Stomach (tissue), 19 donors: ENCODE measurements at places on chromosomes 4 and X.

DNA sequence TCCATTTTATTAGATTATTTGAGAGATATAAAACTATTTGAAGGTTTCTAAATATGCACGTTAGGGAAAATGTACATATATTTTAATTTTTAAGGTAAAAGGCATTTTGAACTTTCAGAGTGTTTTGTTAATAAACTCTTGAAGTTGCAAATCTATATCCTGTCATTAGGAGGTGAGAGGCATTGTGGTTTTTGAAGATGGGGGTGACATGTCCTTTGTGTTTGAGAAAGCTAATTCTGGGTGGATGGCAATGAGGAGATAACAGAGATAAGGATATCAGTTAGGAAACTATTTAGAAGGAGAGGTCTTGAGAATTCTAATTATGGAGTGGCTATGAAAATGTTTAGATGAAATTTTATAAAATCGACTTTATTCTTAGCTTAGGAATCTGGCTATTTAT, 6.1 kb downstream of the STIM2 start:
- no peaks in the 10 kb centered on the region for H3K27me3 ChIP-seq
- DNase-seq = no peak
- H3K27ac ChIP-seq = no peak overlapping the region
- H3K36me3 ChIP-seq = no peaks in the 10 kb centered on the region
- H3K4me1 ChIP-seq = peaks cover 8% of the 10 kb centered on the region
- no peak overlapping the region for H3K4me3 ChIP-seq

DNA sequence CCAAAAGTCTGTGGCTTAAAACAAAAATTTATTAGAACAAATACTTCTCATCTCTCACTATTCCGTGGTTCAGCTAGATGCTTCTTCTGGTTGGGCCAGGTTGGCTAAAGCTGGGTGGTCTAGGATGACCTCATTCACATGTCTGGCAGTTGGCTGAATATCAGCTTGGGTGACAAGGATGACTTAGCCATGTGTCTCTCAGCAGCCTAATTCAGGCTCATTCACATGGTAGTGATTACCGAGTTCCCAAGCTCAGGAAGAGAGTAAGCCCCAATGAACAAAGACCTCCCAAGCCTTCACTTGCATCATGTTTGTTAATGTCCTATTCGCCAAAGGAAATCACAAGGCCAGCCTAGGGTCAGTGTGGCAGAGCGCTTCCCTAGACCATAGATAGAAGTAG, 119.4 kb downstream of the FANCB start:
- H3K4me3 ChIP-seq = no peak overlapping the region
- DNase-seq = no peak
- H3K27ac ChIP-seq = no peak overlapping the region
- H3K27me3 ChIP-seq = no peaks in the 10 kb centered on the region

DNA sequence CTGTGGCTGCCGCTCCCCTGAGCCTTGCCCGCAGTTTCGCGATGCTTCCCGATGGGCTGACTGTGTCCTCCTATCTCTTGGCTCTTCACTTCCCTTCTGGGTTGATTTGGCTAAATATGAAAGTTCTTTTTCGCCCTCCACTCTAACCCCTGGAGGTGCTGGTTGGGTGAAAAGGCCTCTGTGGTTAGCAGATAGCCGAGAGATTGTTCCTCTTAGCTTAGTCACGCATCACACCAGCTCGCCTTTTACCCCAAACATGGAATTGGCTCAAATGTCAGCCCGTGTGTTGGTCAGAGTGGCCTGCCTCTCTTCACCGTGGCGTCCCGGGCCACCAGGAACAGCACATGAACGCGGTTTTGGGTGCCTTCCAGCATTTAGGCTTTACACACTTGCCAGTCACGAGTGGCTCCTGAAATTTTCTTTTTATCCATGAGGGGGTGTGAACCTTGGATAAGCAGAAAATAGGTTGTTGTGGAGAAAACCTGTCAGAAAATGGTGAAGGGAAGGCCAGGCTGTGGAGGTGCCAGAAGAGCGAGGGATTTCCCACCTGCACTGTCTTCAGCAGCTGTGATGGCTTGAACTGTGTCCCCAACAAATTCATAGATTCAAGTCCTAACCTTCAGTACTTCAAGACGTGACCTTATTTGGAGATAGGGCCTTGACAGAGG, 8.9 kb downstream of the CLCN4 start:
- DNase-seq = peak; percentile 38
- H3K27ac ChIP-seq = no peak overlapping the region
- no peaks in the 10 kb centered on the region for H3K27me3 ChIP-seq
- H3K36me3 ChIP-seq = no peaks in the 10 kb centered on the region
- no peak overlapping the region for H3K4me3 ChIP-seq
- H3K4me1 ChIP-seq = peaks cover 18% of the 10 kb centered on the region

- no peaks in the 10 kb centered on the region for H3K36me3 ChIP-seq
- H3K4me3 ChIP-seq = no peak overlapping the region
- H3K27me3 ChIP-seq = peaks cover 23% of the 10 kb centered on the region
- peaks cover 17% of the 10 kb centered on the region for H3K4me1 ChIP-seq
- no peak for DNase-seq
Measured at GRCh38 chr4:110626532-110627153, 3.8 kb upstream of the PITX2 start.

GRCh38 chr4:145557720-145558119, 61.5 kb upstream of the MMAA start:
- no peaks in the 10 kb centered on the region for H3K27me3 ChIP-seq
- peak; percentile 60 for DNase-seq
- no peak overlapping the region for H3K4me3 ChIP-seq
- H3K36me3 ChIP-seq = peaks cover 33% of the 10 kb centered on the region

DNA sequence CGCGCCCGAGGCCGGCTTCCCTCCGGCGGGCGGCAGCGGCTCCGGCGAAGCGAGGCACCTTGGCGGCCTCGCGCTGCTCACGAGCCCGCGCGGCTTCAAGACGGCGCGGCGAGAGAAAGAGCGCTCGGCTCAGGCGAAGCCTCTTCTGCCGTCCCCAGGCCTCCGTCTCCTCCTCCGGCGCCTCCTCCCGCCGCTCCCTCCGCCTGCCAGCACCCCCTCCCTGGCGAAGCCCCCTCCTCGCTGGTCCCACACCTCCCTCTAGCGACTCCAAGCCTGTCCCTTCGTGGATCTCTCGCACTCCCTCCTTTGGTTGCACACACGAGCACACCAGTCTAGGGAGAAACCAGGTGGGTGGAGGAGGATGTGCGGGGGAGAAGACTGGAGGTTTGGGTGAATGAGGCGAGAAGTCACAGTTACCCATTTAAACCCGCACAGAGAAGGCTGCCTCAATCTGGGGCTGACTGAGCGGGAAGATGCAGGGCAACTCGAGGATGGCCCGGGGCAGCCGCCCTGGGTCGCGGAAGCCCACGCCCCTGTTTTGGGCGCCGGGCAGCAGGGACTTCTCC, at the start of gene CAMK2D:
TSS of gene CAMK2D (minus strand) at position 119 of the 566 bp plus-strand sequence. CDS start 670 bp downstream, outside the sequence.
- H3K27me3 ChIP-seq = no peaks in the 10 kb centered on the region
- peak; percentile 97 for DNase-seq
- no peaks in the 10 kb centered on the region for H3K36me3 ChIP-seq
- H3K27ac ChIP-seq = peak within 1 kb of the TSS; percentile 98

GRCh38 chr4:38242101-38242500, 281.9 kb downstream of the PTTG2 start:
- no peak overlapping the region for H3K27ac ChIP-seq
- DNase-seq = no peak
- no peaks in the 10 kb centered on the region for H3K4me1 ChIP-seq
- H3K4me3 ChIP-seq = no peak overlapping the region
- H3K36me3 ChIP-seq = no peaks in the 10 kb centered on the region

DNA sequence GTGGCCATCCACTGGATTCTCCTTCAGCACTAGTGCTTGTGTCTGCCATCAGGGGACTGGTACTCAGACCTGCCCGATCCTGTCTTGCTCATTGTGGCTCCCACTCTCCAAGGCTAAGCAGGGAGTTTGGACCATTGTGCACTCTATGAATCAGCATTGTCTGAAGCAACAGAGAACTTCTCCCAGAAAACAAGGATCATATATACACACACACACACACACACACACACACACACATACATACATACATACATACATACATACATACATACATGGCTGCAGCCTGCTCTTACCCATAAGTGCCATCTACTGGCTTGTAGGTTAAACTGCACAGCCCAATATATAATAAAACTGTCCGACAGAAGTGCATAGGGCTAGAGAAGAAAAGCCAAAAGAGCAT, 345.3 kb upstream of the LCORL start:
- no peak overlapping the region for H3K4me3 ChIP-seq
- DNase-seq = no peak

- H3K27me3 ChIP-seq = no peaks in the 10 kb centered on the region
- no peaks in the 10 kb centered on the region for H3K4me1 ChIP-seq
- no peak overlapping the region for H3K27ac ChIP-seq
- H3K36me3 ChIP-seq = no peaks in the 10 kb centered on the region
- no peak overlapping the region for H3K4me3 ChIP-seq
- no peak for DNase-seq
Measured at GRCh38 chrX:134737061-134737460, 78.8 kb upstream of the PLAC1 start.

DNA sequence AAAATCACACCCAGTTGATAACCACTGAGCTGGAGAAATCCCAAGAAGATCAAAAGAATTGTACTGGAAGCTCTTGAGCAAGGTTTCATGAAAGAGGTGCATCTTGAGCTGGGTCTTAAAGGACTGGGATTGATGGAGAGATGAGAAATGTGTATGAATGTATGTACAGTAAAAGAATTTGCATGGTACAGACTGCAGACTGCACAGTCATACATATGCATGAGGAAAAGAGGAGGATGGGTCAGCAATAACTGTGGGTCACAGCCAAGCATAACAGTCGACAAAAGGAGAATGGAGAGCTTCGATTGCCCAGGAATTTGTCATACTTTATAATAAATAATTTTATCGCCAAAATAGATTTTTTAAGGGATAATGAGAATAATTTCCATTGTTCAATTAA, 4.8 kb upstream of the RELL1 start:
- no peaks in the 10 kb centered on the region for H3K36me3 ChIP-seq
- no peak overlapping the region for H3K27ac ChIP-seq
- H3K4me3 ChIP-seq = no peak overlapping the region
- peaks cover 10% of the 10 kb centered on the region for H3K4me1 ChIP-seq
- no peaks in the 10 kb centered on the region for H3K27me3 ChIP-seq

- no peaks in the 10 kb centered on the region for H3K27me3 ChIP-seq
- DNase-seq = no peak
- H3K27ac ChIP-seq = no peak overlapping the region
- H3K4me1 ChIP-seq = no peaks in the 10 kb centered on the region
- no peak overlapping the region for H3K4me3 ChIP-seq
Measured at GRCh38 chrX:31894152-31894551, 822.3 kb upstream of the FTHL17 start.

DNA sequence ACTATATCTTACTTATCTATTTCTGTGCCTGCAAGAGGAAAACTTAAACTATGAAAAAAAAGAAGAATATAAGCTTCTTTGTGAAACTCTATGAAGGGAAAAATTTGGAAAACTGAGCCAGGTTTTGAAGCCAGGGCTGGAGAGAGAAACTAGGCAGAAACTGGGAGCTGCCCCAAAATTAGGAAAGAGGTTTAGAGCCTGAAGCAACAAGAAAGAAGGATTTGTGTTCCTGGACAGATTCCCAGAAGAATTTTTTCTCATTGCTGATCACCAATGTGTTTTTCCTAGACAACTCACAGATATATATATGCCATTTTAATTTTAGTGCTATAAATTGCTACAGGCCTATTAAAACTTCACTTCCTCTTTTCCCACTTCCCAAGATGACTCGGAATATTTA, 245.0 kb upstream of the GEMIN8 start:
- H3K4me3 ChIP-seq = no peak overlapping the region
- no peaks in the 10 kb centered on the region for H3K27me3 ChIP-seq

DNA sequence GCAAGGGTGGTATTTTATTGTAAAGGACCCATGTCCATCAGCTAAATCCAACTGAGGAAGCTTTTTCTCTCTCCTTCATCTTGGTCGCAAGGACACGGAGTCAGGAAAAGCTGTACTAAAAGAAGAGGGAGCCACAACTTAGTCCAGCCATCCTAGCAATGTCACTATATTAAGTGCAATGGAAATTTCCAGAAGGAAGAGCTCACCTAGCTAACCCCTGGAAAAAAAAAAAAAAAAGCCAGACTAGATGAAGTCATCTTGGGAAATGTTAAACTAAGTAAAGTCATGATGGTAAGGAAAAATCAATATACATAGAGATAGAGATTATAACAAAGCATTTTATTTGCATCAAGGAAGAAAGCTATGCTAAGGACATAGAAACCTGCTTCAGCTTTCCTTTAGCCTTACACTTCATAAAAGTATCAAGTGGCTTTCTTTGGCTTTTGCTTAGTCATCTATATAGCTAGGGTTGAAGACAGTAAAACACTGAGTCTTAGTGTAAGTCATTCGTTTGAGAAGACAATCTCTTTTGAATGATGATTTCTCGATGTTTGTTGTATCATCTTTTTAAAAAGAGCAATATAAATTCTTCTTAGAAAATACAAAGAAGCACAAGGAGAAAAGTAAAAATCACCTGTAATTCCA, 18.6 kb upstream of the CA5B start:
- H3K27me3 ChIP-seq = no peaks in the 10 kb centered on the region
- no peaks in the 10 kb centered on the region for H3K4me1 ChIP-seq
- no peak overlapping the region for H3K4me3 ChIP-seq

DNA sequence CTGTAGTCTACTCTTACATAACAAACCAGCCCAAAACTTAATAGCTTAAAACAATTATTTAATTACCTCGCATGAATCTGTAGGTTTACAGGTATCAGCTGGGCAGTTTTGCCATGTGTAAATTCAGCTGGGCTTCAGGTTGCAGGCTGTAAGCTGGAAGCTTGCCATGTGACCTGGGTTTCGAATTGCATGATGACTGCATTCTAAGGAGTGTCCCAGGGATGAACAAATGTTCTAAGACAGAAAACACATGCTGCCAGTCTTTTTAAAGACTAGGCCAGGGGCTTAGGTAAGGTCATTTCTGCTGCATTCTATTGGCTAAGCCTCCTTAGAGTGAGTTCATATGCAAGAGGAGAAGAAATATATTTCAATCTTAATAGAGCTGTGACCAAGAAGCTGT, 44.8 kb downstream of the GRIA2 start:
- no peak overlapping the region for H3K27ac ChIP-seq
- H3K4me3 ChIP-seq = no peak overlapping the region
- no peaks in the 10 kb centered on the region for H3K4me1 ChIP-seq
- no peaks in the 10 kb centered on the region for H3K27me3 ChIP-seq
- H3K36me3 ChIP-seq = no peaks in the 10 kb centered on the region

DNA sequence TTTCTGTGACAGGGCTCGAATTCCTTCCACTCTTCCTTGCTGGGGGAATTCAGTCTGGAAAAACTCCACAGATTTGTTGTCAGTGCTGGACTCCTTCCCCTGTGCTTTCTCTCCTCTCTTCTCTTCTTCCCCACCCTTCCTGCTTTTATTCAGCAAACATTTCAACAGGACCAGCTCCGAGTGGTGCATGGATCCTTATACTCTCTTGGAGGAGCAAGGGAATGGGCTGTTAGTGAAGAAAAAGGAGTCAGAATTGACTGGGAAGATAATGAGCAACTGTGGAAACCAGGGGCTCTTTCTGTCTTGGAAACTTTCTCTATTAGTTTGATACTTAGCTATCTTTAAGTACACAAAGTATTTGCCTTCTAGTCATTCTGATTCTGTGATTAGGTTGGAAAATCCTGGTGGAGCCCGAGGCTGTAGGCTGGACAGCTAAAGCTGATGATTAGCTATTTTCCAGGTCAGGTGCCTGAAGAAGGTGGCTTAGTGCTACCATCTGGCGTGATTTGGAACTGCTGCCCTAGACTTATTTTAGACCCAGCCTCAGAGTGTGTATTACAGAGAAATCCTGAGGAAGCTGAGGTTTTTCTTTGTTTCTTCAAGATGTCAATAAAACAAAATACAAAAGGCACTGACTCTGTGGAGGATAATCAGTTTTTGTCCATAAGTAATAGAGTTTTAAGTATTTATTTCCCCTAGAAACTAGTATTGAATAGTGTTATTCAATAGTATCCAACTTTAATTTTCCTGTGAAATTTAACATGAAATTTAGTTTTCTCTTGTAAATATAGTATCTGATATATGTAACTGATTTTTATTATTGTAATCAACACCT, 38.4 kb downstream of the NAP1L5 start:
- peak overlapping the region; percentile 48 for H3K27ac ChIP-seq
- H3K36me3 ChIP-seq = peaks cover 13% of the 10 kb centered on the region
- H3K4me3 ChIP-seq = no peak overlapping the region
- no peaks in the 10 kb centered on the region for H3K27me3 ChIP-seq
- H3K4me1 ChIP-seq = peaks cover 13% of the 10 kb centered on the region
